ENCODE measurements at places on chromosomes 7 and 10.

GRCh38 chr10:99412099-99412498 is 18.3 kb downstream of the GOT1 start:
- DNase-seq = no peak

GRCh38 chr7:29548823-29549222 is 14.8 kb upstream of the PRR15 start:
- no peak for DNase-seq

- no peak for DNase-seq
Measured at GRCh38 chr7:155916926-155917655, 104.8 kb upstream of the SHH start.

DNA sequence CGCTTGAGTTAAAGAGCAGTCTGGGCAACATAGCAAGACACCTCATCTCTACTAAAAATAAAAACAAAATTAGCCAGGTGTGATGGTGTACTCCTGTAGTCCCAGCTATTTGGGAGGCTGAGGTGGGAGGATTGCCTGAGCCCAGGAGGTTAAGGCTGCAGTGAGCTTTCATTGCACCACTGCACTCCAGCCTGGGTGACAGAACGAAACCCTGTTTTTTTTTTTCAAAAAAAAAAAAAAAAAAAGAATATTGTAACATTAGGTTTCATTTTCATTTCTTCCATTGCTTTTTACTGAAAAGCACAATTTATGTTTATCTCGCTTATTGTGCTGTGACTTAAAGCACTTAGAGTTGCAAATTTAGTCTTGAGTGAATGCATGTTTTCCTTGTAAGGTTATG is 80.0 kb downstream of the MLLT10 start:
- DNase-seq = no peak

GRCh38 chr10:1025683-1026082 is at the start of gene IDI2:
TSS of gene IDI2 (minus strand) at chr10:1025859. CDS start at chr10:1024723, 1,136 bp downstream.
- DNase-seq = no peak

DNA sequence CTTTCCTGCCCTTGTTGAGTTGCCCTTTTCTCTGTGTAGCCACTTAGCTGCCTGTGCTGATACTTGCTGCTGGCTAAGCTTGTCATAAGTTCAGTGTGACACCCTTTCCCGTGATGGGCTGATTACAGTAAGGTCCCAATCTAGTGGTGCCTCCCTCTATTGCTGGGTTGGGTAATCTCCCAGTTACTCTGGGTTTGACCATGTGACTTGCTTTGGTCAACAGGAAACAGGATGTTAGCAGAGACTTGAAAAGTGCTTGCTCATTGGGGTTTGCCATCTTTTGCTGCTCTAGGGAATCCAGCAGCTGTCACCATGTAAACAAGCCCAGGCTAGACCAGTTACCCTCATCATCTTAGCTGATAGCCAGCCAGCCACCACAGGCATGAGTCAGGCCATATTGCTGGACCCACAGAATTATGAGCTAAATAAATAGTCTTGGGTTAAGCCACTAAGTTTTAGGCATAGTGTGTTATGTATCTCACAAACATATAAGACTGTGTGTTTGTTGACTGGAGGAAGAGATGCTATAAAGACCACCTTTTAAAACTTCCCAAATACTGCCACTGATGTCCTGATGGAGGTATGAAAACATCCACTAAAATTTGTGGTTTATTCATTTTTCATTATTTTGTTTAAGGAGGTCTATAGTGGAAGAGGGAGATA is 4.0 kb upstream of the LEP start:
- DNase-seq = no peak

DNA sequence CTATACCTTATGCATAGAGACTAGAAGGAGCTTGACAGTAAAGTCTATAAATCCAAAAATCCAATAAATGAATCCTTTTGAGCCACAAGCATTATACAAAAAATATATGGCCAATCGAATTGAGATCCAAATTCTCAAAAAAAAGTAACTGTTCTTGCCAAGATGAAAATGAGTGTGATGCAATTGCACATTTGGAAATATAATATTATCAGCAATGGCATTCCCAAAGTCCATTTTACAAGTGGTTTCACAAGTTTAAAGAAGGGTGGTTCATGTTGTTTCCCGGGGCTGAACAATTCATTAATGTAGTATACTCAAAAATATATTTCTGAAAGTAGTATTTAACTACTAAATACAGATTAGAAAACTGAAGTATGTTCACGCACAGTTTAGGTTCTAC is 7.3 kb downstream of the RP9 start:
- DNase-seq = no peak

GRCh38 chr7:42876182-42877068 is 35.4 kb downstream of the C7orf25 start:
- DNase-seq = peak; percentile 49

DNA sequence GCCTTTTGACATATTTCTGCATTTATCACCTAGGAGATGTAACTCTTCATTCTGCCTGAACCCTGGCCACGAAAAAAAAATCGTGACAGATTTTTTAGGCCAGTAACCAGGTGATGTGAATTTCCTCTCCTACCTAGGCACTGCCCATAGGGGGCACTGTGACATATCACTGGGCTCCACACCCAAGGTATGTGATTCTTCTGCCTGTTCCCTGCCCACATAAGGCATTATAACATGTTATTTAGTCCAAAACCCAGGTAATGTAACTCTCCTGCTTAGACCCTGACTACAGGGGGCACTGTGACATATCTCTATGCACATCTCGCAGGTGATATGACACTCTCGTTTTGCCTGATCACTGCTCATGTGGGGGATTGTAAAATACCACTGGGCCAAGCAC is 29.5 kb upstream of the ZNF107 start:
- no peak for DNase-seq

GRCh38 chr10:120606051-120606764 is 149.2 kb downstream of the PLPP4 start:
- DNase-seq = no peak

DNA sequence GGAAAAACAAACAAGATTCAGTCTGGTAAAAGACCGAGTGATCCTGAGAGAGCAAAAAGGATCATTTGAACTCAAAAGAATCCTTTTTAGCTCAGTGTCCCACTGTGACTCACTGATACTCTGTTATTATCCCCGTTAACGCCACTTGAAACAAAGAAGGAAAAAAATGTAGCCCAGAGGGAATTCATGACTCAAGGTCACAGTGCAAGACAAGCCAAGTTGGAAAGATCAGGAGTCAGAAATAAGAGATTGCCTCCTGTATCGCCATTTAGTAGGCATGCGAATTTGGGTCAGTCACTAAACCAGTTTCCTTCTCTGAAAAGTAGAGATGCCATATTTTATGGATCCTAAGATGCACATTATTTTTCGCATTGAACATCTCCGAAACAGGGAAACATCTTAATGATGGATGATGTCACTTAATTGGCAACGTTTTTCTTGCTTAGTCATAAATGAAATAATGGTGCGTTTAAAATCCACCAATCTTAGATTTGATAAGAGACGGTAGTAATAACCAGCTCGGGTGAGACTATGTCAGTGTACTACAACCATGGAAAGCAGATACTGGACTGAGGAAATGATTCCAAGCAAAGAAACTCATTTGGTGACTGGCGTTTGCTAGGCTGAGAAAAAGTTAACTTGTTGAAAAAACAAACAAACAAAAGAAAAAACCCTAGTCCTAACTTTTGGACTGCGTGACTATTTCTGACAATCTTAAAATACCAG is 502.0 kb upstream of the CELF2 start:
- no peak for DNase-seq

- DNase-seq = no peak
Measured at GRCh38 chr10:80489371-80490112, 35.4 kb downstream of the TSPAN14 start.

DNA sequence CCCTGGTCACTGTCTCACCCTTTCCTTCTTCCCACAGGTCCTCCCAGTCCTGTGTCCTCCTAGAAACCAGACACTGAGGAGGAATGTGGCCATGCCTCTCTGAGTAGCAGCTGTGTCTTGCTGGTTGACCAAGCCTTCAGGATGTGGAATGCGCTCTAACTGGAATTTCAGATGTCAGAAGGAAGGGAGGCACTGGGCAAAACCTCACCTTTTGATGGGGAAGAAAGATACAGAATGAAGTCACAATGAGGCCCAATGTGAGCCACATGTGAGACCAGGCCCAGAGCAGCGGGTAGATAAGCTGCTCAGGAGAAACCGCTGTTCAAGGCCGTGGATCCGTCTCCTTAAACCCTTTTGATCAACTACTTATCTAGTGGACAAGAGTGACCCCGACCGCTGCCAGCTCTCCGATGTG is 54.8 kb upstream of the ECHDC3 start:
- DNase-seq = no peak

GRCh38 chr7:107152011-107152410 is 16.8 kb upstream of the HBP1 start:
- DNase-seq = no peak

- no peak for DNase-seq
Measured at GRCh38 chr7:114539575-114539974, 125.0 kb downstream of the FOXP2 start.

DNA sequence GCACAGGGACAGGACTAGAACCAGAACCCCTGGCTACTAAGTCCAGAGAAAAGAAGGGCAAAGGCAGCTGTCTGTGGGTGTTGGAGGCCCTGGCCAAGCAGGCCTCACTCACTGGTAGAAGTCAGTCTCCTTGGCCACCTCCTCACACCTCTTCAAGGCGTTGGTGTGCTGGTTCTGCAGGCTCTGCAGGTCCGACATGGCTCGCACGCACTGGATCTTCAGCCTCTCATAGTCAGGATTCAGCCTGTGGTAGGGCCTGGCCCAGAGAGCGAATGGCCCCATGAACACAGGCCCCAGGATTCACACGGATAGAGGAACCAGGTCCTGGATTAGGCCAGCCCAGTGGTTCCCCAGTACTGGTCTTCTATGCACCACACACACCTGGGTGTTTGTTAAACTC is 72.4 kb downstream of the DLG5 start:
- DNase-seq = no peak

DNA sequence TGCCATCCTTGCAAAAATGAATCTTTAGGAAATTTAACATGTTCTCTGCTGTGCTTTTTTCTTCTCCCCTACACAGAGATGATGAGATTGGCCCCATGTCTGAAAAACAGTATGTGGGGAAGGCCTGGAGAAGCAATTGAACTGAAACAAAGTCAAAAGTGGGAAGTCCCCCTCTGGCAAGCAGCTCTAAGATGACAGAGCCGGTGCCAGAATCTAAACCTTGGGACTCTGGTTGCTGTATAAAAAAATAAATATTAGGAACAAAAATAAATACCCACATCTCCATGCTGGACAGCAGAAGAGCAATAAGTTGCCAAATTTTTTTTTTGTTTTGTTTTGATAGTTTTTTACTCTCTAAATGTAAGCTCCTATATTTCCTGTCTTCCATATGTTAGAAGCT is 51.8 kb upstream of the TRIL start:
- DNase-seq = no peak

DNA sequence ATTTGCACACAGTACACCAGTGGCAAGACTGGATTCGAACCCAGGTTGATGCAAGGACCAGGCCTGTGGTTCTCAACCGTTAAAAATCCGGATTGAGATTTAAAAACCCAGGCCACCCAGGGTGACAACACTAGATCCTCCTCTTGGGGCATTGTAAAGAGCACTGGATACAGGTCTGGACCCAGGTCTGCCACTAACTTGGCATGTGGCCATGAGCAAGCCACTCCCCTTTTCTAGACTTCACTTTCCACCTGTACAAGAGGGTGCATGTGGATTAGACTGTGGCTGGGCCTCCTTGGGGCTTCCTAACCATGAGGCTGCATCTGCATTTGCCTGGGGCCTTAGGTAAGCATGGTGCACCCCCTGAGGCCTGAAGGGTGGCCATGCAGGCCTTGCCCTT is 21.7 kb upstream of the SLC29A3 start:
- DNase-seq = no peak

GRCh38 chr7:110308791-110309190 is 782.1 kb upstream of the LRRN3 start:
- no peak for DNase-seq

- no peak for DNase-seq
Measured at GRCh38 chr10:66881814-66882213, 44.0 kb upstream of the LRRTM3 start.

DNA sequence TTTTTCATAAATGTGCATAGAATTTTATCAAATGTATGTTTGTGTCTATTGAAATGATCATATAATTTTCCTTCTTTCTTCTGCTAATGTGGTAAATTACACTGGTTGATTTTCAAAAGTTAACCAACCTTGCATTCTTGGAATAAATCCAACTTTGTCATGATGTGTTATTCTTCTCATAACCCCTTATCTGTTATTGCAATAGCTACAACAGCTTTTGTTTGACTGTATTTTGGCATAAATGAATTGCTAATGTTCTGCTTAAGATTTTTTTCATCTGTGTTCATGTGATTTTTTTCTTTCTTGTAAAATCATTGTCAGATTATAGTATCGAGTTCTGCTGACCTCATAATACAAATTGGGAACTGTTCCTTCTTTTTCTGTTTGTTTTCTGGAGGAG is 17.6 kb downstream of the CDH23 start:
- DNase-seq = no peak

- no peak for DNase-seq
Measured at GRCh38 chr10:86900955-86901354, 56.5 kb downstream of the MMRN2 start.
